GM03348 (cell line): ENCODE measurements at places on chromosomes 11 and 22.
A peak's percentile ranks its signal among the peaks of the same experiment; 100 is the strongest.

- DNase-seq = no peak
Measured at GRCh38 chr11:119315131-119316015, 1.6 kb downstream of the MCAM start.

- no peak for DNase-seq
Measured at GRCh38 chr22:45516163-45516562, 13.5 kb downstream of the FBLN1 start.

DNA sequence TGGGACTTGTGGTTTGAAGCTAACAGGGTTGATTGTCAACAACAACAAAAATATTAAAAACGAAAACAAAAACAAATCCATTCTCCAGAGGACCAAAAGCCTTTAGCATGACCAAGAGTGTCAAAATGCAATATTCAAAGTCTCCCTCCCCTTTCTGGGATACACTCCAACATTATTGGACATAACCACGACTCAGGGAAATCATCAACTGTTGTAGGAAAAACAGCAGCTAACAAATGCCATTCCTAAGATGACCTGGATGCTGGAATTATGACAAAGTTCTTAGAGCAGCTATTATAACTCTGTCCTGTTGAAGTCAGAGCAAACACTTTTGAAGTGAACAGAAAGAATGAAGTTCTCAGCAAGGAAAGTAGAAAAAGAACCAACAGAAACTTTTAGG, 143.0 kb downstream of the TMEM135 start:
- peak; percentile 64 for DNase-seq

- peak; percentile 50 for DNase-seq
Measured at GRCh38 chr11:102456381-102456780, 3.8 kb upstream of the TMEM123 start.

DNA sequence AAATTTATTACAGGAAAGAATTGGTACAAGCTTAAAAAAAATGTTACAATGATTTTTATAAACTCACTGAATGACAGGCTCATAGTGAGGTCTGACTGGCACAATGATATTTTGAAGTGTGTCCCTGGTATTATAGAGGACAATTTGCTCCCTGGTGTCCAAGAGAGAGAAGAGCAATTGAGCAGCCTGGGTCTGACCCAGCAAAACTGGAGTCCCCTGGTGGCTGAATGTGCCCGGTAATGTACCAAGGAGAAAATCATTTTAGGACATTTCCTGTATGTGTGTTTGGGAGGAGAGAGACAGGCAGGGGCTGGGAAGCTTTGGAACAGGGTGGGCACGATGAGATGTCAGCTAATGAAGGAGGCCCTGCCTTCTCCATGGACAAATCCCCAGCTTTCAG, 125.3 kb downstream of the APOL5 start:
- peak; percentile 51 for DNase-seq

DNA sequence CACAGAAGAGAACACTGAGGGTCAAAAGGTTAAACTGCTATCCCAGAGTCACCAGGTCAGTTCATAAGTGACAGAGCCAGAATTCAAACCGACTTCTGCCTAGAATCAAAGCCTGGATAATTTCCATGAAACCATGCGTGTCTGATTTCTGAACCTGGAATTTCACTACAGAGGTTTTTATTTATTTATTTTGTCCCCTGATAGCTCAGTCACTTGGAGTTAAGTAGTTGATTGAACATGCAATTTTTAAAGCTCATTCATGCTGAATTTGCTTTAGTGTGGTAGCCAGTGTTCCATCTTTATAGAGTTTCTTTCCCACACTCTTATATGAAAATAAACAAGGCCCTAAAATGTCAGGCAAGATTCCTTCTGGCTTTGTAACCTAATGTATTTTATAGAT, 93.2 kb downstream of the NAV2 start:
- no peak for DNase-seq

GRCh38 chr11:126465573-126466188, 110.2 kb downstream of the ST3GAL4 start:
- DNase-seq = peak; percentile 43

- DNase-seq = no peak
Measured at GRCh38 chr11:44398266-44399030, 88.5 kb upstream of the ALX4 start.

- DNase-seq = no peak
Measured at GRCh38 chr11:33040862-33041453, 1.6 kb downstream of the TCP11L1 start.

DNA sequence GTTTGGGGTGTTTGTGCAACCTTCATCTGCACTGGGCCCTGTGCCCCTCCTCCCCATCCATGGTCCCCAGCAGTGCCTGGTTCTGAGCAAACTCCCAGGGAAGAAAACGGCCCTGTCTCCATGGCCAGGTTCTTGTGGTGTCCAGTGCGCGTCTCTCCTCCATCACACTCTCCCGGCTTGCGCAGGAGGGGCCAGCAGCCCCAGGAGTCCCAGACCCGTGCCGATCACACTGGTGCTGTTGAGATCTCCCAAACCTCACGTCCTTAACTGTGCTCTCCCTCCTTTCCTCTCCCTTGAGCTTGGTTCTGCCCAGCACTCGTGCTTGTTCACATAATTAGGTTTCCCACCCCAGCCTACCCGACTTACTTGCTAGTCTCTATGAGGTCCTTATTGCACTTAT, 10.9 kb upstream of the GRK2 start:
- no peak for DNase-seq

GRCh38 chr11:911031-911889, 650 bp upstream of the CHID1 start:
- DNase-seq = peak; percentile 75

DNA sequence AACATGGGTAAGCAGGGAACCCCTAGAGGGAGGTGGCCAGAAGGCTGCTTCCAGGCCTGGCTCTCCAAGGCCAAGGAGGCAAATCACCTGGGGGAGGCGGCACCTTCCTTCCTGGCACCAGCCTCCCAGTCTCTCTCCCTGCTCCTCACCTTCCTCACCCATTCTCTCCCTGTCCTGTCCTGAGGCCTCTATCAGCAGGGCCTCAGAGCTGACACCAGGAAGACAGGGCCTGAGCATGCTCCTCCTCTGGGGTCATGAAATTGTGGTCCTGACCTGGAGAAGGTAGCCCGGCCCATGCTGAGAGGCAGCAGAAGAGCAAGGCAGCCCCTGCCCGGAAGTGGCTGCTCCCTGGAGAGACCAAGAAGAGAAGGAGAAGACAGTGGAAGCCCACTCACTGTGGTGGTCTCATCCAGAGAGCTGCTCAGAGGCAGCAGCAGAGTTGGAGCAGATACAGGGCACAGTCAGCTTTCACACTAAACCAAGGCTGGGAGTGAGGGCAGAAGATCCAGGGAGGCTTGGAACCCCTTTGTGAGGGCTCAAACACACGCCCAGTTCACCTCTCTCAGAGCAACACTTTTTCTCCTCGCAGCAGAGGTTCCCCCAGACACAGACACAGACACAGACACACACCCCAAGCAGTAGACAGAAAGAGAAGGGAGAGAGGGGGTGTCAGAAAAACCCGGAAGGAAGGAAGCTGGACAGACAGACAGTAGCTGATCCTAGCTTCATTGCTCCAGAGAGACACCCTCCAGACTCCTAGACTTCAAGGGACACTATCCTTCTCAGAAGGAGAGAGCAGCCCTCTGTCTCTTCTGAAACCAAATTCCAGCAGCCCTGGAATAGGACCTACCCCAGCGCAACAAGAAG, 1.8 kb downstream of the BCL9L start:
- DNase-seq = no peak

- DNase-seq = no peak
Measured at GRCh38 chr11:134554106-134554505, 142.1 kb upstream of the B3GAT1 start.

- no peak for DNase-seq
Measured at GRCh38 chr11:119185981-119186634, 833 bp downstream of the NHERF4 start.

- no peak for DNase-seq
Measured at GRCh38 chr11:69603111-69603836, 37.7 kb upstream of the CCND1 start.

DNA sequence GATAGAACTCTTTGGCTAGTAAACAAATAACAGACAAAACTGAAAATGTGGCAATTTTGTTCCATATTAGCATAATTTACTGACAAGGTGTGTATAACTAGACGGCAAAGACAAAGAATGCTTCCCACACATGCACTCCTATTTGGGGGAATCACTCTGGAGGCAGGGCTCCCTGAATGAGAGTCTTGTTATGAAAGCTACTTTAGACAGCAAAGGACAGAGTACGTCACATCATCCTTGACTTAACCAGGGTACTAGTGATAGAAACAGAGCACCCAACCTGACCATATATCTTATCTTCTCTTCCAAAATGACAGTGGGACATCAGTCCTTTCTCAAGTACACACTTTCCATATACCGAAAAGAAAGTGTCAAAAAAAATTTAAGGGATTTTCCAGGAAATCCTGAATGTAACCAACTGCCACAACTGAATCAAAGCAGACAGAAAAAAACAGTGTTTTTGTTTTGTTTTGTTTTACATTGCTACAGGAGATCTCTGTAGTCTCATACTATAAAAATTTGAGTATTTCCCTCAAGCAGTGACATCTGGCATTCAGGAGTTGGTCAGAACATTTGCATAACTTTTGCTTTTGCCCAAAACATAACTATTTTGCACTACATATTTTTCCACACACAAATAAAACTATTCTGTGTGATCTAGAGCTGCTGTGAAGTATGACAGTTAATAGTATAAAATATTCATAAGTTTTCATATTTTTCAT, 98.9 kb downstream of the ARHGAP20 start:
- peak; percentile 13 for DNase-seq

DNA sequence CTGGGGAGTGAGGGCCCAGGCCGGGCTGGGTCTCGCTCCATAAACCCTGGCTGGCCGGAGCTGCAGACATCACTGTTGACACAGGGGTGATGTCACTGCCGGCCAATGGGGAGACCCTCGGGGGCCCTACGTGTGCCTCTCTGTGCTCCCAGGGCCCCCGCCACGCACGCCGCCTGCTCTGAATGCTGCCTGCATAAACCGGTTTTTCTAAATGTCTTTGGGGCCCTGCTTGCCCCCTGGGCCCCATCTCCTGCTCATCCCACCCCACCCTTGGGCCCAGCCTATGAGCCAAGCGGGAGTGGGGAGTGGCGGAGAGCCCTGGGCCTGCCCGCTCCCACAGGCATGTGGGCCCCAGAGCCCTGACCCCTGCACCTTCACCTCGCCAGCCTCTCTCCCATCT, 7.7 kb downstream of the H19 start:
- no peak for DNase-seq

- no peak for DNase-seq
Measured at GRCh38 chr11:62001450-62002191, 34.2 kb upstream of the FTH1 start.

GRCh38 chr22:18035751-18036150, 11.4 kb upstream of the MICAL3 start:
- DNase-seq = no peak

GRCh38 chr11:15370495-15371147, 255.9 kb downstream of the INSC start:
- DNase-seq = no peak

GRCh38 chr11:88064097-88064705, 111.0 kb downstream of the RAB38 start:
- no peak for DNase-seq

DNA sequence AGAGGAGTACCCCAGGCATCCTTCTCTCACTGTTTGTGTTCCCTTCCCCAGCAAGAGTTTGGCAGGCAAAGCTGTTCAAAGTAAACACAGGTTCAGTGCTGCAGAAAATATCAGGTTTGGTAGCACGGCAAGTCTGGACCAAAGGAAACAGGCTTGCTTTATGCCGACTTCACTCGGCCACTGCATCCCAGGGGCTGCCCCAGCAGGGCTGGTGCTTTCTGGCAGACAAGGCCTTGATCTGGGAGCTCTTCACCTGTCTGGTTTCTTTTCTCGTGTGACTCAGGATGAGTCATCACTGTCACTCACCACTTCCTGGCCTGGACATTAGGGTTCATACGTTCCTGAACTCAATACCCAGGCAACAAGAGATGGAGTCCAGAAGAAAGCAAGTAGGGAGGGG, 52.6 kb upstream of the NAV2 start:
- DNase-seq = no peak

DNA sequence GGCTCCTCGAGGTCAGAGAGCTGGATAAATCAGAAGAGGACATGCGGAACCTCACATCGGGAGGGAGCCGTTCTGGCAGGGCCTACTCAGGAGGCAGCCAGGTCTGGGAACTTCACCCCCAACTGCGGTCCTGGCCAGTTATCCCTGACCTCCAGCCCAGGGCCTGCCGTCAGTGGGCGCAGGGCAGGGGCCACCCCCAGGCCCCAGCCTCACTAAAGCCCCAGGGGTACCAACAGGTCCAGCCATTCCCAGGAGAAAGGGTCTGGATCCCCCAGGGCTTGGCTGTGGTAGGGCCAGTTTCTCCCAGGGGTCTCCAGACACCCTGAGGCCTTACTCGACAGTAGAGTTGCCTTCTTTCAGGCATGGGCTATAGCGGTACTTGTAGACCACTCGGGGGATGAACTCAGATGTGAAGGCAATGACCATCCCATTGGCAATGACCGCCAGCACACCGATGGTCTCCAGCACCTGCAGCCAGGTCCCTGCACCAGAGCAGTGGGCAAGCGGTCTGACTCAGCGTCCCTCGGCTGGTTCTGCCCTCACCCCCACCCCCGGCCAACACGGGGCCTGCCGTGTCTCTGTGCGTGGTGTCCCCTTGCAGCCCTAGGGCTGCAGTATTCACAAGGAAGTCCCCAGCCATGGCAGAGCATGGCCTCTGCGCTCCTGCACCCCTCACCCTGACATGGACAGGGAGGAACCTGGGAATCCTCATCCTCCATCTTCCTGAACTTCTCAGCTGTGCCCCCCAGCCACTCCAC, 4.6 kb upstream of the SIGIRR start:
- DNase-seq = no peak

- no peak for DNase-seq
Measured at GRCh38 chr11:21625982-21626381, 566.9 kb upstream of the ANO5 start.

DNA sequence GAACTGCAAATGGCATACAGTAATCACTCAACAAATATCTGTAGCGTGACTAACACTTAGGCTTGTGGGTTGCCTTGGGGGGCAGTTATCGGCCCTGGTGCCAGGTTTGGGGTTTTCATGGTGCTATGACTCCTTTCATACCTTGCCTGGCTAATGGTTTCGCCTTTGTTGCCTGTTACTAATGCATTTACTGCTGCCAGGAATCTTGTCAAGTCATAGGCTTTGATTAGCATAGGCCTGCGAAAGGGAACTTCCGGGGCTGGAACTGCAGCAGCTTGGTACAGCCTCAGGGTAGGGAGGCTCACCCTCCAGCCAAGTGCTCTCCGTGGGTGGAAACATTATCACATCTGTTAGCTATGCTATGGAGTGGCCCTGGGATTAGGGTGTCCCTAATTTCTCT, 13.2 kb downstream of the SLC25A18 start:
- DNase-seq = peak; percentile 88

DNA sequence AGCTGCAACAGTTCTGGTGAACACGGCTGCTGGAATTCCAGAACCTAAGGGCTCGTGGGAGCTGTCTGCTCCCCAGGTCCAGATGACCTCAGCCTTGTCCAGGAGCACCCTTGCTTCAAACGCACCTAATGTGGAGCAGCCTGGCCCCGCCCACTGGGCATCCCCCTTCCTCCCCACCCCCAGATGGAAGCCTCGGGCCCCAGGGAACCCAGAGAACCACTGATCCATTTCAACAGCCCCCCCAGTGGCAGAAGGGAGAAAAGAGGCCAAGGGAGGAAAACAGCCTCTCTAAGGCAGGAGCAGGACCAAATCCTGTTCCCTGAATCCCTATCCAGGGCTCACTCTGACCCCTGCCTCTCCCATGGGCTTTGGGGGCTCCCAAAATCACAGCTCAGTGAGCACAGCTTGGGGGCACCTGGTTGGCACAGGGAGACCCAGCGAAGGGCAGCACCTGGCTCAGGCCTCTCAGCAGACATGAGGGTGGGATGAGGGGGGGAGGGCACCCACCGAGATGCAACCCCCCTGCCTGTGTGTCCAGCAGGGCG, 1.2 kb downstream of the CYTH4 start:
- DNase-seq = no peak
